ENCODE measurements at places on chromosomes 3 and 15.

- DNase-seq = no peak
Observed at GRCh38 chr3:66153481-66154443, 67.0 kb upstream of the SLC25A26 start.

- no peak for DNase-seq
Observed at GRCh38 chr3:104947943-104948342, 418.8 kb upstream of the ALCAM start.

DNA sequence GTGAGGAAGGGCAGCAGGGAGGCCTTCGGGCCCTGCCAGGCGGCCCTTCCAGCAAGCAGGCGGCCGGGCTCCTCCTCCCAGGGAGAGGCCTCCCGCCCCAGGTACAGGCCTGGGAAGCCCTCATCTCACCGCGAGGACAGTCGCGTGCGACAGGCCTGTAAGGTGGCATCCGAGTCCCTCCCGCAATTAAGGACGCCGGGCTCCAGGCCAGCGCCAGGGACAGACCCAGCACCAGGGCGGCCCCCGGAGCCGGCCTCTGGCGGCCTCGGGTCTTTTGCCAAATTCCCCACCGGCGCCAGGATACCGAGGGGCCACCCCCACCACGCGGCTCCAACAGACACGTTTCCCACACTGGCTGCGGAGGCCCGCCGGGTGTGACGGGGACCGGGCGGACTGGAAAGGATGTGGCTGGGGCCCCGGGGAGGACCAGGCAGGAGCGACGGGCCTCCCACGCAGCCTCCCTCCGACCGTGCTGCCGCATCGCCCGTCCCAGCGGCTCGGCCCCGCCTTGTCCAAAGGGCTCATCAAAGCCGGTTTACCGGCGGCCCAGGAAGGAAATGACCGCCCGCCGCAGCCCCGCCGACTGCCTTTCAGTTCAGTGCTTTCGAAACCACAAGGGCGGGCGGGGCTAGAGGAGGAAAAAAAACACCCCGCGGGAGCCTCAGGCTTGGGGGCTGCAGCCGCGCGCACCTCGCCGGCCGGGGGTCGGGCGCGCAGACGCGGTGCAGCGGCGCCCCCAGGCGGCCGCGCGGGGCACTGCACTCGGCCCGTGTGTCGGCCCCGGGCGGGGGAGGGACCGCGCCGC lies 11.3 kb downstream of the XXYLT1 start:
- DNase-seq = peak; percentile 83

DNA sequence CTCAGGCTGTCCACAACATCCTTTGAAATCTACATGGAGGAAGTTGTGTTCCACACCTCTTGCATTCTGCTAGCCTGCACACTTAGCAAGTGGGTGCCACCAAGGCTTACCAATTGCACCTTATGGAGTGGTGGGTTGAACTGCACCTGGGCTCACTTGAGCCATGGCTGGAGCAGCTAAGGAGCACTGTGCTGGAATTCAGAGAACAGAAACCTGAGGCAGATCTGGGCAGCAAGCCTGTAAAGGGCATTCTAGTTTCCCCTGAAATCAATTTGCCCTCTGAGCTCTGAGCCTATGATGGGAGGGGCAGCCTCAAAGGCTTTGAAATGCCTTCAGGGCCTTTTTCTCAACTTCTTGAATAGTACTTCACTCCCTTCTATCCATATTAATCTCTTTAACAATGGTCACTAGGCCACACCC lies 18.0 kb downstream of the BTLA start:
- no peak for DNase-seq

DNA sequence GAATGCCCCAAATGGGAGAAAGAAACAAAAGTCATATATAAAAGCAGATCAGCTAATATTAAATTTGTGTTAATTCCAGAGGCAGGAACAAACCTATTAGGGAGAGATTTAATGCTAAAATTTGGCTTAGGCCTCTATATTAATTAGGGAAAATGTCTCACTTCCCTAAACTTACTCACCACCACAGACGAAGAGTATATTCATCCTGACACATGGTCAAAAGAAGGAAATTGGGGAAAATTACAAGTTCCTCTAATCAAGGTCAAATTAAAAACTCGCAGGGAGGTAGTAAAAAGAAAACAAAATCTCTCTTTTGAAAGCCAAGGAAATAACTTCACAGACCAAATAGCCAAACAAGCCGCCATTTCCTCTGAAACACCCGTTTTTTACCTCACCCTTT lies 32.2 kb downstream of the GRM2 start:
- DNase-seq = no peak

DNA sequence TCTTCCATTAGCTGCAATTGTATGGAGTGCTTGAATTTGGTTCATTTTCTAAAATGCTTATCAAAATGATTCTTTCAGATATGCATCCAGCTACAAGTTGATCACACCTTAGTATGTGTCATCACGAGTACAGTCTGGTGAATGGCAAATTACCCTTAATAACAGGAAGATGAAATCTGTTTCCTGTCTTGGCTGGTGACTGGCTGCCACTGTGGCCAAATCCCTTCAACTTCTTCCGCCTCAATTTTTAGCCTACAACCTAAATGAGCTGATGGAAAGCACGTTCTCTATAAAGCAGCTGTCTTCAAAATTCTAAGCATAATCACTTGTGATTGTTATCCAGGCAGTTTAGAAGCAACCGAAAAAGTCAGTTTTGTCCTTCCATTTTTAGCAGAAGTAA lies 387.1 kb upstream of the NECTIN3 start:
- DNase-seq = no peak

- DNase-seq = no peak
Observed at GRCh38 chr15:68631601-68632051, 52.8 kb downstream of the CORO2B start.

DNA sequence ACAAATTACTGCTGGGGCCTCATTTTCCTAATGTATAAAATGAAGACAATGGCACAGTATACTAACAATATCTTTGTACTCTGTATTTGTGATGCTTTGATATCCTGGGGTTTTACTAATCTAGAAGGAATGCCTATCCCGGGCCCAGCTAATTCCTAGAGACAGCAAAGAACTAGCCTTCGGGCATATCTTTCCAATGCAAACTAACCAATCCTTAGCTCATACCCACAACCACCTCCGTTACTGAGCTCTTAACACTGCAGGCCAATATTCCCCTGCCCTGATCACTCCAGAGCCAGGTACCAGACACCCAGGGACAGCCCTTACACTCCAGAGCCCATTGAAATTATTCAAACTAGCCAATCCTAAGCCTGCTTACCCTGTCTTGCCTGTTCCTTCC lies 309.0 kb downstream of the ULK4 start:
- DNase-seq = no peak

- DNase-seq = no peak
Observed at GRCh38 chr3:186589856-186590579, 19.5 kb downstream of the DNAJB11 start.

- DNase-seq = no peak
Observed at GRCh38 chr15:92365906-92366305, 27.8 kb upstream of the ST8SIA2 start.
